ENCODE measurements at places on chromosomes 7 and 10.

DNA sequence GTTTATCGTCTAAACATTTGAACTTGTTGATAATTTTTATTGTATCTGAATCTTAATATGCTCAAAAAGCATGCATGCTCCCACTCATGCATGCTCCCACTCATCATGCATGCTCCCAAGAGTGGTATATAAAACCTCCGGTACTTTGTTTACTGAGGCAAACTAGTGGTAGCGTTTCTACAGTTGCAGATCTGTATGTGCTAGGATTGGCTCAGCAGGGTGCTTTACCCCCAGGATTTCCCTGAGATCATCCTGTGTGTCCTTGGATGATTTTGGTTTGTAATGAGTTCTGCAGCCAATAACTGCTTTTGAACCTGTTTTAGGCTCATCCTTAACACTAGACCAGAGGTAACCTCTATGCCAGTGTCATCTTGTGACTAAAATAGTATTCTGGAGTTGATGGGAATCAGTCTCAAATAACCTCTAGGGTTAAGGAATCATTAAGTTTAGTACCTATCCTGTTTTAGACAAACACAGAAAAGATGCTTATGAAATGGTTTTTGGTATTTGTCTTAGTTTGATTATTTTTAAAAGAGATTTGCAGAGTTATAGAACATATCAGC, 40.4 kb downstream of the PHTF2 start:
- DNase-seq: no peak

DNA sequence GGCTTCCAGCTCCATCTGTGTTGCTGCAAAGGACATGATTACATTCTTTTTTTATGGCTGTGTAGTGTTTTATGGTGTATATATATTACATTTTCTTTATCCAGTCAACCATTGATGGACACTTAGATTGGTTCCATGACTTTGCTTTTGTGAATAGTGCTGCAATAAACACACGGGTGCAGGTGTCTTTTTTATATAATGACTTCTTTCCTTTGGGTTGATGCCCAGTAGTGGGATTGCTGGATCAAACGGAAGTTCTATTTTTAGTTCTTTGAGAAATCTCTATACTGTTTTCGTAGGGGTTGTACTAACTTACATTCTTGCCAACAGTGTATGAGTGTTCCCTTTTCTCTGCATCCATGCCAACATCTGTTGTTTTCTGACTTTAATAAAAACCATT, 189.7 kb downstream of the ACTR3B start:
- no peak for DNase-seq

DNA sequence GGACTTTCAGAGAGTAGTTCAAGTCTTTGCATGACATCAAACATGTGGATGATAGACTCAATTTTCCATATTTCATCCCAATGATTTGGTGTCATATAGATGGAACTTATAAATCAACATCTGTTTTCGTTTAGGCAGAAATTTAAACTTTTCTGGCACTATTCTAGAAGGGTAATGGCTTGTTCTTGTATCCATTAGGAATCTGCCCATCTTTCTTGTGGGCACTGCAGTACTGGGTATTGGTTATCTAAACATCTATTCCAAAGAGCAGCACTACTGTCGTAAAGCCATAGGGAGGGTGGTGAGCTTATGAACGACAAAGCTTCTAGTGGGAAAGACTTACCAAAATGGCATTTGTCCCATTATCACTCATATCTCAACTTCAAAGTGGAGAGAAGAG, 273.5 kb downstream of the TWIST1 start:
- no peak for DNase-seq

- DNase-seq: peak; percentile 63
Observed at GRCh38 chr7:143305423-143306070, 10.4 kb upstream of the CLCN1 start.

GRCh38 chr10:126496771-126497545, 108.7 kb upstream of the ADAM12 start:
- DNase-seq: no peak

GRCh38 chr10:84333864-84334451, 5.6 kb downstream of the CCSER2 start:
- DNase-seq: peak; percentile 38

DNA sequence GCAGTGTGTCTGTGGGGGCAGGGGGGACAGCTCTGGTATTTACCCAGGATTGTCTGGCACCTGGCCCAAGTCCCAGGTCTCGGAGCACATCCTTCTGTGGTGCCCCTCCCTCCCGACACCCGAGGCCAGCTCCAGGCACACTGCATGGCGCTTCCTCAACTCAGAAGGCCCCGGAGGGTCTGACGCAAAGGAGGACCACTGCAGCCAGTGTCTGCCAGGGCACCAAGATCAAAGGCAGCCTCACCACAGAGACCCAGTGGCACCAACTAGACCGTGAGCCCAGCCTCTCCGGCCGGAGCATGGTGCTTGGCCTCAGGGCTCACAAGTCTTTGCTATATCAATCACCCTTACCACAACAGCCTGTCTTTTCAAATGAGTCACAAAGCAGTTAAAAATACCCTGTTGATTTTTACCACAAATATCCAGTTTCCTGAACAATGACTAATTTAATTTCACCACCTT, 99.3 kb upstream of the DDC start:
- DNase-seq: no peak

GRCh38 chr10:102148275-102148674, 3.9 kb upstream of the NOLC1 start:
- no peak for DNase-seq

DNA sequence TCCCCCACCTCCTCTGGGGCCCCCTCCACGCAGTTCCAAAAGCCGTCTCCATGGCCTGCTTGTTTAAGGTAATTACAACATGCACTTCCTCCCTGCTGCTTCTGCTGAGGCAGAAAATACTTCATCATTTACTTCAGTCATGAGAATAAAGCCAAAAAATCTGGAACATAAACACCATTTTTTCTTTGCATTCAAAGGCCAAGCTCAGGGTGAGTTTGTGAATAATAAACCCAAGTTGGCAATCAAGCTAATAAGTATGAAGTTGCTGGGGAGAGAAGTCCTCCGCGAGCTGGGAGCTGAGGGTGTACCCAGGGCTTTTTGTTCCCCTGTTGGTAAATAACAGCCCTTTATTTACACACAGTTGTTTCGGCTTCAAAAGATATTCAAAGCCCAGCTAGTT, 70.5 kb downstream of the FAM204A start:
- no peak for DNase-seq

DNA sequence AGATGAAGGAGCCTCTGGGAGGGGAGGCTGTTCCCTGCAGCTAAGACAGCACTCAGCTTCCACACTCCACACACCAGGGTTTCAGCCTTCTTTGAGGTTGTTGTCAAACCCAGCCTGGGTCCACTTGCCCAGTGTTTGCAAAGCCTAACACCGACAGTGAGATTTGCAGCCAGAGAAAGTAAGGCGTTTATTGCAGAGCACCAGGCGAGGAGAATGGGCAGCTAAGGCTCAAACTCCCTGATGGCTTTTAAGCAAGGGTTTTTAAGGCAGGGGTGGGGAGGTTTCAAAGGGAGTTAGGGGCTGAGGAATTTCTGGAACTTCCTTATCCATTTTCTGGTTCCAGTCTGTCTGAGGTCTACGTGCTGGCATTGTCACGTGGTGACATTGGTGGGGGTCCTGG, 4.7 kb upstream of the ZNF775 start:
- DNase-seq: no peak

- no peak for DNase-seq
Observed at GRCh38 chr7:85125176-85125575, 61.7 kb downstream of the SEMA3D start.

- DNase-seq: no peak
Observed at GRCh38 chr7:81956520-81956919, 186.7 kb upstream of the HGF start.

DNA sequence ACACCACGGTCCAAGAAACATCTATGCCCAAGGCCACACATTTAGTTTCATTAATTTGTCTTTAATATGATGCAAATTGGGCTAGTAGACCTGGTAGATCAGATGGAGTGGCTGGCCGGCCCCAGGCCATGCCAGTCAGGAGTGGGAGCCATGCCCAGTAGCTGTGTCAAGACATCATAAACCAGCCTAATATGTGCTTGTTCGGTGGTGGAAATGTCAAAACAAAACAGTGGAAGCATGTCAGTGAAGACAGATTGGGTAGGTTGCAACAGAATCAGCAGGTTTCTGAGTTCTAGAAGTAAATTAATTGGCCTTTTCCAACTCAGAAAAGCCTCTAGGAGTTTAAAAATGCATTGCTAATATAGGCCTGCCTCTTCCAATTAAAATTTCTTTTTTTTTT, 124.7 kb downstream of the NRP1 start:
- DNase-seq: no peak

- no peak for DNase-seq
Observed at GRCh38 chr10:30637881-30638467, 8.4 kb upstream of the LYZL2 start.

GRCh38 chr10:76245951-76246495, 814.6 kb downstream of the LRMDA start:
- DNase-seq: no peak

GRCh38 chr10:96646301-96646700, 59.5 kb upstream of the TM9SF3 start:
- DNase-seq: no peak

DNA sequence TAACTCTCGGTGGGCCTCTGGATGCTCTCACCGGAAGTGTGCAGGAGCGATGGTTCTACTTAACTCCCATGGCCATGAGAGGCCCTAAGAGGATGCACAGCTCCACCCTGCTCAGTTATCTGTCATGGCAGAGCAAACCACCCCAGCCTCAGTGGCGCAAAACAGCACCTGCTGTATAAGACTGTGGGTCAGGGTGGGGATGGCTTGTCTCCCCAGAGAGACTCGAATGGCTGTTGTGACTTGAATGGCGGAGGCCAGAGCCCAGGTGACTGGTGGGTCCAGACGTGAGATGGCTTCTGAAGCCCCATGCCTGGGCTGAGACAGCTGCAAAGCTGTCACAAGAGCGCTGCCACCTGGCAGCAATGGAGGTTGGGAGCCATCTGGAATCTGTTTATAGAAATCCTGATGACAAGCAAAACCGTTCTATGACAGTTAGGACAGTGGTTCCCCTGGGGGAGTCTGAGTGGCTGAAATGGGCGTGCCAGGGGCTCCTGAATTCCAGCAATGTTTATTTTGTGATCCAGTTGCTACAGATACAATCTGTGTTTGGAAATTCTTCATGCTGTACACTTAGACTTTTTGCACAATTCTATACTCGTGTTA, 490.5 kb downstream of the TCERG1L start:
- no peak for DNase-seq

- no peak for DNase-seq
Observed at GRCh38 chr7:55163733-55164132, 144.9 kb downstream of the EGFR start.

- DNase-seq: no peak
Observed at GRCh38 chr7:65325793-65326432, 47.7 kb upstream of the ZNF92 start.

GRCh38 chr7:139645572-139646523, 122.4 kb downstream of the CLEC2L start:
- peak; percentile 79 for DNase-seq

DNA sequence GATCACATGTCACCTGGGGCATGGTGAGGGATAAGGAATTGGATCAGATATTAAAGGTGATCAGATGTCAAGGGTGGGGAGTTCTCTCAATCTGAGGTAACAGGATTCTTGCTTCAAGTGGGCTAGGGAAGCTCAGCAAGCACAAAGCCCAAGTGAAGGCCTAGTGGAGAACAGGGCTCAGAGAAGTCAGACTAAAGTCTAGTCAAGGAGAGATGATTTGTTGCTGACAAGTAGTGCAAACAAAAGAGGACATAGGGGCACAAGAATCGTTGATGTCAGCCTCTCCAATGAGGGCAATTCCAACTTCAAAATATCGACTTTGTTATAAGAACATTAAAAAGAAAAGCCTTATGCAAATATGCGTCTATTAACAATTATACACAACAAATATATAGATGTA, 852.8 kb upstream of the CELF2 start:
- DNase-seq: no peak

DNA sequence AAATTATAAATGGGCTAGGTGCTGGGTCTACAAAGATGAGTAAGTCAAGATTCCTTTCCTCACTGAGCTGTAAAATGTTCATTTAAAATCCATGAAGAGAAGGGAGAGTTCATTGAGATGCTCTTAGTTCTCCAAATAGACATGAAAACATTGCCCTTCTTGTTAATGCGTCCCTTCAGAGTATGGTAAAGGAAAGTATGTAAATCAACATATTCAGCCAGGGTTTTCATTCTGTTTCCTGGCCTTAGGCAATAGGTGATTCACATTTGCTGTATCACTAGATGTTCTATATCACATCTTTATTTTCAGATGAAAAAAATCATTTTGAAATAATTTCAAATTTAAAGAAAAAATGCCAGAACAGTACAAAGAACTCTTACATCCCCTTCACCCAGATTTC, 5.4 kb downstream of the ANKIB1 start:
- no peak for DNase-seq

DNA sequence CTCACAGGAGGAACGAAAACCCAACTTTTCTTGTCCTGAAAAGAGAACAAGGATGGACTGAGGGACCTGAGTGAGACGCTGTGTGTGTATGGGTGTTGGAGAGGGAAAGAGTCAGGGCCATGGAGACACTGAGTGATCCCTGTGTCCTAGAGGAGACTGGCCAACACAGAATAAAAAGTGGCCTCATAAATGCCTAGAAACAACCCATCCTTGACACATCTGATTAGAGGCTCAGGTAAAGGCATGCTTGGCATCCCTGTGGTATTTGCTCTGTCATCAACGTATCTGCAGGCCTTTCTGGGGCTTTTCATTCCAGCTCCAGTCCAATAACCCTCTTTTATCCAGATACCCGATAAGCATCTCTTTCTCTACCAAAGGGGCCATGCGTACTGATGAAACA, 86.3 kb downstream of the FGFR2 start:
- no peak for DNase-seq

DNA sequence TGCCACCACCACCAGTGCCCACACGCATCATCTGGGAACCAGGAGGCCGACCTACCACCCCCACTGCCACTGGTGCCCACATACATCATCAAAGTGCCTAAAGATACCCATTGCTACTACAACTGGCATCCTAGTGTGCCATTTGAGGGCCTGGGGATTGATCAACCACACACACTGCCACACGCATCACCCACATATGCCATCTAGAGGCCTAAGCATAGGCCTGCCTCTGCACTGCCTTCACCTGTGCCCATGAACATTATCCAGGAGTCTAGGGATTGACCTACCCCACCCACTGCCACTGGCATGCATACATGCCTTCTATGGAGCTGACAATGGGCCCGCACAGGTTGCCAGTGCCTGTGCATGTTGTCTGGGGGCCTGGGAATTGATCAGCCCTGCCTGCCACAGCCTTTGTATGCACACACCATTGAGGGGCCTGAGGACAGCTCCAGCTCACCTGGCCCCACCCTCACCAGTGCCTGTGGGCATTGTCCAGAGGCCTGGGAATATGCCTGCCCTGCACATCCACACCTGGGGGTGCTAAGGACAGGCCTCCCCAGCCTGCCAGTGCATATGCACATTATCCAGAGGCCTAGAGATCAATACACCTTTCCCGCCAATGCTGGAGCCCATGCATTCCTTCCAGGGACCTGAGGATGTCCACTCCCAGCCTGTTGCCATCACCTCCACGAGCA, 64.3 kb upstream of the TRIL start:
- no peak for DNase-seq

DNA sequence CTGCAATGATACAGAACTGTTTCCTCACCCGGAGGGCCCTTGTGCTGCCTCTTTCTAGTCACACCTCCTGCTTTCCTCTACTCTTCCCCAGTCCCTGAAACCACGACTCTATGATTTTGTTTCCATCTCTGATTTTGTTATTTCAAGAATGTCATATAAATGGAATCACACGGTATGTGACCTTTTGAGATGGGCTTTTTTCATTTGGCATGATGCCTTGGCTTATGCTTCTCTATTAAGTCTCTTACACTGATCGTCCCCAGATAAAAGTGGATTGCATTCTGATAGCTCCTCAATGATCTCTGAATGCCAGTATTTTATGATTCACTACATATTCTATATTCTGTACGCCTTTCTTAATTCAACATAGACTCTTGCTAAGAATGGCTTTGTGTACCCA, 78.2 kb downstream of the GALNT11 start:
- DNase-seq: no peak
